Activated naive CD8-positive, alpha-beta T cell treated with anti-CD3 and anti-CD28 coated beads, Interleukin-2, amount 50 U/mL, for 16 hours (primary cell): ENCODE measurements at places on chromosomes 16 and 17.
A peak's percentile ranks its signal among the peaks of the same experiment; 100 is the strongest.

GRCh38 chr17:13078591-13079385 is 61.0 kb upstream of the ELAC2 start:
- no peak for DNase-seq

GRCh38 chr16:66144641-66145040 is 221.8 kb upstream of the CDH5 start:
- no peak for DNase-seq

- DNase-seq, result no peak
Measured at GRCh38 chr17:81918832-81919545, 1.0 kb upstream of the SIRT7 start.

DNA sequence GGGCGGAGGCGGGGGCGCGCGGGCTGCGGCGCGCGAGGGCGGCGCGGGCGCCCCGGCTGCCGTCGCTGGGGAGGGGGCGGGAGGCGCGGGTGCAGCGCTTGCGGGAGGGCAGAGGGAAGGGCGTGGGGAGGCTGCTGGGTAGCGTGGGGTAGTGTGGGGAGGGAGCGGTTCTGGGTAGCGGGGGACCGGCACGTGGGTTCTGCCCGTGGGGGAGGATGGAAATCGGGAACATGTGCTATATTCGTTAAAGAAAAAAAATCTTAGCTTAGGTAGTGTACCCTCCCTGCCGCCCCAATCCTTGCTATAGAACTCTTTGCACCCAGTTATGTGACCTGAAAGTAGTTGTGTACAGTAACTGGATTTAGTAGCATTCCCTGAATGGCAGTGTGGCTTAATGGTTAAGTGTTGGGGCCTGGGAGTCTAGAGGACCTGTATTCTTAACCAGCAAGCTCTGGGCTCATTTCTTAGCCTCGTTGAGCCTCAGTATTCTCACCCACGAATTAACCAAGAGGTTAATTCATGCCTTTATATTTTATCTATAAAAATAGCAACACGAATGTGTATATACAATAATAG is 646 bp downstream of the RABEP1 start:
- peak; percentile 1 for DNase-seq

DNA sequence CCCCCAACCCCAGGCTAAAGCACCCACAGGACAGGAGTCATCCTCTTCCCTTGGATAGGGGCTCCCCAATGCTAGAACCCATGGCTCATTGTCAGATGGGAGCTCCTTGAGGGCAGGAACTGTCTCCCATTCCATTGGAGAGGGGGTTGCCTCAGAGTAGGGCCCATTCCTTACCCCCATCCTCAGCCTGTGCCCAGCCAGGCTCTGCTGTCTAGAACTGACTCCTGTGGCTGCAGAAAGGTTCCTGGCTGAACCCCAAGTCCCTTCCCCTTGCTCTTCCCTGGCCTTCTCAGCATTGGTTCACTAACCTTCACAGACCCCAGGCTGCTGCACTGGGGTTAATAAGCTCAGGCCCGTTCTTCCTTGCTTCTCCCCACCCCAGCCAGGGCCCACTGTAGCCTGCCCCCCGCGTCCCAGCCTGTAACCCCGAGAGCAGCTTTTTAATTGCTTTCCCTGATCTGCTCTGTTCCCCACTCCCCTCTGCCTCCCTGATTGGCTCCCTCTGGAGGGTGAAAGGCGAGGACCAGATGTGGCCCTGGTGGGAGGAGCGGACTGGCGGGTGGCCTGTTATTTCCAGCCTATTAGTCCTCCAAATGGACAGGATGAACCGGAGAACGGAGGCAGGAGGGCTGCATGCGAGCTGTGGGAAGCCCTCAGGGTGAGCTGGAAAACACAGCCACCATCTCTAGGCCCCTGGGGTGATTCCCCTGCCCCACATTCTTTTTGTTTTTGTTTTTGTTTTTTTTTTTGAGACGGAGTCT is 6.0 kb upstream of the GFAP start:
- no peak for DNase-seq

GRCh38 chr16:20948444-20948843 is 47.9 kb downstream of the LYRM1 start:
- no peak for DNase-seq

DNA sequence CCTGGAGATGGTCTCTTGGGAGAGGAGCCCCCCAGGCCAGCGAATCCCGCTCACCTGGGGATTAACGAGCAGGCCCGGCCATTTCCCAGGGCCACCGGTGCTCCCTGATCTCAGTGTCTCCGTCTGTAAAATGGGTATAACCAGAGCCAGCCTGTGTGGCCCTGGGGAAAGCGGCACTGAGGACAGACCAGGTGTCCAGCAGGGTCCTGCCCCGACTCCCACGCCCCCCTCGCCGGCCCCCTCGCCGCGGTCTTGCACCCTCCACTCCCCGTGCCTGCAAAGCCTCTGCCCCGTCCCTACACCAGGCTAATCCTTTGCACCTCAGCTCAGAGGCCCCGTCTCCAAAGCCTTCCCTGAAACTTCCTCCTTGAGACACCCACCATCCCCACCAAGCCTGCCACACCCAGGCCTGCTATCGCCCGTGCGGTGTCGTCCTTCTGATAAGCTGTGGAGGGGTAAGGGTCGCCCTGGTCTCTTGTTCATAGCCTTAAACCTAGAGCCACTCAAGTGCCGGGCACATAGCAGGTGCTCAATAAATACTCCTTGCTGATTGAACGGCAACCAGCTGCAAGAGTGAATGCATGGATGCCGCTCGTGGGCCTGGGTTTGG is 259.1 kb downstream of the C16orf95 start:
- no peak for DNase-seq

DNA sequence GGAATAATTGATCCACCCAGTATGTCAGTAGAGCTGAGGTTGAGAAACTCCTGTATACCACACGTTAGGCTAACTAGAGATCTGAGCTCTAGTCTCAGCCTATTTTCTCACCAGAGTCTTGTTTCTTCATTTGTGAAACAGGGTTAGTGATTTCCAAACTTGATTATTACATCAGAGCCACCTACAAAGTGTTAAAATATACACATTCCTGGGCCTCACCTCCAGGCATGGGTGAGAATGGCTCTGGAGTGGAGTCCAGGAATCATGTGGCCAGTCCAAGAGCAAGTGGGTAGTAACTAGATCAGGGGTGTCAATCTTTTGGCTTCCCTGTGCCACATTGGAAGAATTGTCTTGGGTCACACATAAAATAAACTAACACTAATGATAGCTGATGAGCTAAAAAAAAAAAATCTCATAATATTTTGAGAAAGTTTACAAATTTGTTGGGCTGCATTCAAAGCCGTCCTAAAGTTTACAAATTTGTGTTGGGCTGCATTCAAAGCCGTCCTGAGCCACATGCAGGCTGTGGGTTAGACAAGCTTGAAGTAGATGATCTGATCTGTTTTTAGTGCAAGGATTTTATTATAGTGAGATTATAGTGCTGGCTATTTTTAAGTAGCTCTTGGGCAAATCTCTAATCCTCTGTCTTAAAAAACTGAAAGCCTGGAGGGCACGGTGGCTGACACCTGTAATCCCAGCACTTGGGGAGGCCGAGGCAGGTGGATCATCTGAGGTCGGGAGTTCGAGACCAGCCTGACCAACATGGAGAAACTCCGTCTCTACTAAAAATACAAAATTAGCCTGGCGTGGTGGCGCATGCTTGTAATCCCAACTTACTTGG is 20.4 kb downstream of the PRCD start:
- DNase-seq, result no peak

DNA sequence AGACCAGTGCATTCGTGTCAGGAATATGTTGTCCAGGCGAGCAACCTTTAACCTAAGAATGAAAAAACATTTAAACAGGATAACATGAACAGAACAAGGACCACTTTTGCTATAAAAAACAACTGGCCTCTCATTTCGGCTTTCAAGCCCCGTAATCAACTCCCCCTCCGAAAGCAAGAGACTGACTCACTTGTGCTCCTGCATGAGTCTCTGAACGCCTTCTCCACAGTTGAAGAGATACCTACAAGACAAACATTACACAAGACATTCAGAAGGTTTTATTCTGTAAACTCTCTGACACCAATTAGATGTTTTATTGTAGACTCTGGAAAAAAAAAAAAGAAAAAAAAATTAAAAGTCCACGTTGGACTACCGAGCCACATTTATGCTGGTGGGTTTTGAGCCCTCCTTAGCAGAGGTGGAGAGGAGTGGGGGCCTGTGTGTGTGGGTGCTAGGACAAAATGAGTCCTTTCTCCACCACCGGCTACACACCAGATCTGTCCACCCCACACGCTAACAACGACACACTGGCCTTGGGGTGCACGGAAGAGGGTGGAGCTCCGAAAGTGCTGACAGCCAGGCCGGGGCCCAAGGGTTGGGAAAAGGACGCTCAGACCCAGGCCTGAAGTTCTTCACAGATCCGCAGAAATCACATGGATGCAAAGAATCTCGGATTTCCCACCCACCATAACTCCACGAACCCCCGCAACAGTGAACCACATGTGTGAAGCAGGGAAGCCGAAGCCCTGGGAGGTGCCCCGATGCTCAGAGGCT is 759 bp downstream of the ELAC2 start:
- DNase-seq, result no peak

- no peak for DNase-seq
Measured at GRCh38 chr16:9922441-9922840, 259.8 kb downstream of the GRIN2A start.

- no peak for DNase-seq
Measured at GRCh38 chr16:67150047-67150832, 558 bp downstream of the B3GNT9 start.

- DNase-seq, result no peak
Measured at GRCh38 chr16:23408823-23409298, 44.1 kb downstream of the COG7 start.

DNA sequence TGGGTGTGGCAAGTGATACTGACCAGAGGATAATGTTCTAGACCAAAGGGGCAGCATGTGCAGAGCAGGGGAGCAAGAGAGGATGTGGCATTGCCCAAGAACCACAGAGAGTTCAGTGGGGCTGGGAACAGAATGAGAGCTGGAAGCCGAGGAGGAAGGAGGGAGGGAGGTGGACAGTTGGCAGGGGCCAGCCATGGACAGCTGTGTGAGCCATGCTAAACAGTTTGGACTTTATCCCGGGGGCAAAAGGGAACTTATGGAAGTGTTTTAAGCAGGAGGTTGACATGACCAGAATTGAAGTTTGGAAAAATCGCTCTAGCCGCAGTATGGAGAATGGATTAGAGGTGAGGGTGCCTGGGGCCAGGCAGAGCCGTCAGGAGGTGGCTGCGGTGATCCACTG is 29.4 kb upstream of the TMEM132E start:
- DNase-seq, result no peak

DNA sequence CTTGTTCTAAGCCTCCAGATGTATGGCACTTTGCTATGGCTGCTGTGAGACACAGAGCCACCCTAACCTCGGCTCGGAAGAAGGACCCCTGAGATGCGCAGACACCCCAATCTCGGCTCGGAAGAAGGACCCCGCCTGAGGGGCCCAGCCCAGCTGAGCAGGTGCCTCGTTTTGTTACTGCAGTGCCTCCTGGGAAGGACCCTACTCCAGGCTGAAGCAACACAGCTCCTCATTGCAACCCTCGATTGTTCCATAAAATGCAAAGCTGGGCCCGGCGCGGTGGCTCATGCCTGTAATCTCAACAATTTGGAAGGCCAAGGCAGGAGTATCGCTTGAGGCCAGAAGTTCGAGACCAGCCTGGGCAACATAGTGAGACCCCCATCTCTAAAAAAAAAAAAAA is 61.3 kb downstream of the C16orf95 start:
- DNase-seq, result no peak

DNA sequence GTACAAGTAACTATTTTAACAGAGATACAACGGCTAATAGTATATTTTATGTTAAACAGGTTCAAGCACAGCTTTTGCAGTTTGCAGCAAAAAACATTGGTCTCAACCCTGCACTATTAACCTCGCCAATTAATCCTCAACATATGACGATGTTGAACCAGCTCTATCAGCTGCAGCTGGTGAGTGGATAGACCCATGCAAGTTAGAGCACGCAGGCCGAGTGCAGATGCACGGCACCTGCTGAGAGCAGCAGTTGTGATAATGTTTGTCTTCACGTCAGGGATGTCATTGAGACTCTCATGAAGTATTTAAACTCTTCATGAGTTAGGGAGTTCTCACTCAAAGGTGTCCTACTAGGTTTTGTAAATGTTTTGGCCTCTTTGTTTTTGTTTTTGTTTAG is 45.6 kb downstream of the TMC6 start:
- DNase-seq, result no peak

- DNase-seq, result no peak
Measured at GRCh38 chr17:35586569-35587073, 501 bp upstream of the AP2B1 start.

DNA sequence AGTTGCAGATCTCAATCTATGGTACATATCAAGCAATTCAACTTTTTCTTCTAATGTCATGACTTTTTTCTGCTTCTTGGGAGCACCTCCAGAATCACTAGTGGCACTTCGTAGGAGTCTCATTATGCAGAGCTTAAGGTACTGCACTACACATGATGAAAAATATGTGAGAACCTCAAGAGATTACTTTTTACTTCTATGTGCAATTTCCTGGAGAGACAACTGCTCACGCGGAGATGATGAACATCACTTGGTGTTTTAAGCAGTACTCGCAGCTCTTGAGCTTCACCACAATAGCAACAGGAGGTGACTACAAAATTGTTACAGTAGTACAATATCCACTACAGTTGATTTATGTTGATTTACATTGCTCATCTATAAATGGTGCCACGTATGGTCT is 79.7 kb downstream of the MRTFB start:
- DNase-seq, result no peak

DNA sequence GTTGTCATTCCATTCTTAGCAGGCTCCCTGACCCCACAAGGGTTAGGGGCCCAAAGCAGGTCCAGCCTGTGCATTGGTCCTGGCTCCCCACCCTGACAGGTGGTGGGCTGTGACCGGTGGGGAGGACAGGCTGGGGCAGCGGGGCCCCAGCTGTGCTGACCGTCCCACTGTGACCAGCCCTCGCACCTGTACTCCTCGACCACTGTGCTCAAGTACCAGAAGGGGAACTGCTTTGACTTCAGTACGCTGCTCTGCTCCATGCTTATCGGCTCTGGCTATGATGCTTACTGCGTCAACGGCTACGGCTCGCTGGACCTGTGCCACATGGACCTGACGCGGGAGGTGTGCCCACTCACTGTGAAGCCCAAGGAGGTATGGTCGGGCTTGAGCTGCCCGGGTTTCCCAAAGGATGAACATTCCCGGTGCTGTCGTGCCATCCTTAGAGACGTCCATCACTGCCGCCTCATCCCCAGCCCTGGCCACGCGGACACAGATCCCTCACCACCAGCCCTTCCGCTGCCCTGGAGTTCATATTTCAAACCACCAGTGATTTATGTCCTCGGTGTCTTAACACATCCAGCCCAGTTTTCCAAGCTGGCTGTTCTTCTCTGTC is 7.3 kb downstream of the DRC7 start:
- no peak for DNase-seq

- DNase-seq, result no peak
Measured at GRCh38 chr16:68216240-68216639, 19.7 kb downstream of the ESRP2 start.
